Stimulated activated CD4-positive, alpha-beta T cell treated with anti-CD3 and anti-CD28 coated beads, Interleukin-15, amount 100 ng/mL, for 24 hours (primary cell): ENCODE measurements at places on chromosomes 11 and 22.

- DNase-seq: no peak
Observed at GRCh38 chr11:104997288-104997687, 25.7 kb downstream of the CASP5 start.

GRCh38 chr11:123671534-123671933 lies 17.1 kb upstream of the SCN3B start:
- DNase-seq: no peak

GRCh38 chr11:78662811-78663210 lies 88.1 kb upstream of the NARS2 start:
- no peak for DNase-seq

GRCh38 chr11:114705280-114706024 lies 27.1 kb downstream of the NXPE2 start:
- DNase-seq: no peak

DNA sequence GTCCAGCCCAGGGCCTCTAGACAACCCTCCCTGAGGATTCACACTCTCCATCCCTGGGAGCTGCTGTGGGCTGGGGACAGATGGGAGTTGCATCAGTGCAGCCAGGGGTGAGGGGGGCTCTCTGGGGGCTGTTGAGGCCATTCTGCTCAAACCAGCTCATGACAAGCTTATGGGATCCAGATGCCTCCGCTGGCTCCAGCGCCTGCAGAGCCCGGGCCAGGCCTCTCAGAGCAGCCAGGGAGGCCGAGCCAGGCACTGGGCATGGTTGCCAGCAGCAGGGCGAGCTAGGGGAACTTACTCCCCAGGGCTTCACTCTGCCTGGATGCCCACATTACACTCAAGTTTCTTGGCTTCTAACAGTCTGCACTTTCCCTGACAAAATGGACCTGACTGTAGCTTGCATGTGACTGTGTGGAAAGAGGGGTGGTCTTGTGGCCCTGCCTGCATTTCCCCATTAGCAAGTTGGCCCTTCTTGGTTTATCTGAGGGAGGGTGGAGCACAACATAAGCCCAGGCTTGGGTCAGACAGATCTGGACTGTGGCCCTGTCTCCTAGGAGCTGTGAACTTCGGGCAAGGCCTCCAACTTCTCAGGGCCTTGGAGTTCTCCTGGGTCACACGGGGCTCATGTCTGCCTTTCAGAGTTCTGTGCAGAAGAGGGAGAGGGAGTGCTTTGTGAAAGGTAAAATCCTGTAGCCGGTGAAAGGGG lies 34.5 kb upstream of the CYB5R3 start:
- no peak for DNase-seq

- DNase-seq: no peak
Observed at GRCh38 chr11:92222701-92223100, 1.9 kb upstream of the FAT3 start.

DNA sequence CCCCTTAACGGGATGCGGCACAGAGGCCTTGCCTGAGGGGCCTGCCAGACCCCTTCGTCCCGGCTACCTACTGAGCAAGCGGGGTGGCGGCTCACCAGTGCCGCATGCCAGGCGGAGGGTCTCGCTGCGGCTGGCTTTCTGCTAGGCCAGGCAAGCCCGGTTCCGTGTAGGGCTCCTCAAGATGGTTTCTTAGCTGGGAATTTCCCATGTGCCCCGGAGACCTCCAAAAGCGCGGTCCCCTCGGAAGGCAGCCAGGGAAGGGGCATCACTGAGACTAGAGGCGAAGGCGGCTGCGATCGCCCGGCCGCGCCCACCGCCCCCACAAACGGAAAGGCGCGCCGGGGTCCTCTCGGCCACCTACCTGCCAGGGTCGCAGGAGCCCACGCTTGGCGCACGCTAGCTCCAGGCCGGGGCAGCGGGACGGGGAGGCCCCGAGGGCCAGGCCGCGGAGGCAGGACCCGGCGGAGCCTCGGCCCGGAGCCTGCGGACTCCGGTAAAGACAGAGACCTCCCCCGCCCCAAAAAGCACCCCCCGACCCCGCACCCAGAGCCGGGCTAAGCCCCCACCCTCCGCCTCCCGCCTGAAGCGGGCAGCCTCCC lies 23.8 kb downstream of the MICAL3 start:
- DNase-seq: peak; percentile 37

DNA sequence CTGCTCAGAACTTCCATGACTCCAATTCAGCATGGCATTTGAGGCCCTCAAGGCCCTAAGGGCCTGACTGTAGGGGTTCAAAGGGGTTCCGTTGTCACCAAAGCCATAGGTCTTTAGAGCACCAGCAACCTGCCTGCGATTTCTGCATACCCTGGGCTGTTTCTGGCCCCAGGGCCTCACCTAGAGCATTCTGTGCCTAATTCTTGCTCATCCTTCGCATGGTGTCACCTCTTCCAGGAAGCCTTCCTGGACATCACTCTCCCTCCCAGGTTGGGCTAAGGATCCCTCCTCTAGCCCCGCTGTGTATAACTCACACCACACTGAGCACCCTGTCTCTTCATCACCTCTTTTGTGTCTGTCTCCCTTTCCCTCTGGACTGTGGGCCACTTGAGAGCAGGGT lies 194.3 kb downstream of the CEP164 start:
- DNase-seq: no peak

DNA sequence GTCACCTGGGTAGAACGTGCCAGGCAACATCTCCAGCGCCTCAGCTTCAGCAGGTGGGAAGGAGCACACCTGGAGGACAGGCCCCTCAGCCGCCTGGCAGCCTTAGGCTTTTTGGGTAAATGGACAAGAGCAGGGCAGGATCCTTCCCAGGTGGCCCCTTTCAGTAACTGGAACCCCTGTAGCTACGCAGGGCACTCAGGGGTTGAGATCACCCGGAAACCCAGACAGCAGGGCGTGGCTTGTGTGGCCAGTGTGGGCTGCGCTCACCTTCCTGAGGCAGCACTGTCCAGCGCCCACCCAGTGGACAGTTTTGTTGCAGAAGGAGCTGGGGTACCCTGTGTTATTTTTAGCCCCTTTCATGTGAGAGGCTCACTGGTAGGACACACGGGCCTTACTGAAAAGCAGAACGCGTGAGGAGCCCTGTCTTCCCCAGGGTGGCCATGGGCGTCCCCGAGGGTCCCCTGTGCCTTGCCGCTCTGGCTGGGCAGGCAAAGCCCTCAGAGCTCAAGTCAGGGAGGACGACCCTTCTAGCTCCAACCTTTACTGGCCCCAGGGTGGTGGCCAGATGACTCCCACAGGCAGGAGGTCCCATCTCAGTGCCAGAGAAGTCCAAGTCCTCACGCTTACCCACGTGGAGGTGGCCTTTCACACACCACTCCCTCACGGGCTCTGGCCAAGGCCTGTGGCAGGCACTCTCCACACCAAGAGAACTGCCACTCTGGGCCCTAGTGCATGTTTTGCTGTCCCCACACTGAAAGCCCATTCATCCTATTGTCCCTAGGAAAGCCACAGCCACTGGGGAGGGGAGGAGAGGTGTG lies 75.8 kb downstream of the CTTN start:
- no peak for DNase-seq

GRCh38 chr22:43956805-43957463 lies 1.7 kb downstream of the SAMM50 start:
- no peak for DNase-seq

DNA sequence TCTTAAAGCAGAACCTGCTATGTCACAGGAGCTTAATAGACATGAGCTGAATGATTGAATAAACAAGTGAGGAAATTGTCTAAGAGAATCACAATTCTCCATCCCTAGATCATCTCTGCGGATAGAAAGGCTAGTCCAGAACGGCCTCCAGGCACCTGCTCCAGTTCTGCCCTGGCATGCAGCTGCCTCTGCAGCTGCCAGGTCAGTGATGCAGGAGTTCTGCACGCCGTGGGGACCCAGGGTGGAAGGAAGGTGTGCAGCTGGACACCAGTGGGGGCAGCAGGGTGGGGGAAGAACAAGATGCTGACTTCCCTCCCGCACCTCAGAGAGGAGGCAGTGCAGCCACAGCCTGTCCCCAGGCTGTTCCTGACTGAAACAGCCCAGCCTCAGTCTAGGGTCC lies 192.1 kb upstream of the NCAM1 start:
- DNase-seq: no peak

- DNase-seq: peak; percentile 13
Observed at GRCh38 chr11:75233754-75234172, 6.8 kb upstream of the TPBGL start.

GRCh38 chr22:25765016-25765367 lies 23.0 kb downstream of the MYO18B start:
- DNase-seq: no peak

DNA sequence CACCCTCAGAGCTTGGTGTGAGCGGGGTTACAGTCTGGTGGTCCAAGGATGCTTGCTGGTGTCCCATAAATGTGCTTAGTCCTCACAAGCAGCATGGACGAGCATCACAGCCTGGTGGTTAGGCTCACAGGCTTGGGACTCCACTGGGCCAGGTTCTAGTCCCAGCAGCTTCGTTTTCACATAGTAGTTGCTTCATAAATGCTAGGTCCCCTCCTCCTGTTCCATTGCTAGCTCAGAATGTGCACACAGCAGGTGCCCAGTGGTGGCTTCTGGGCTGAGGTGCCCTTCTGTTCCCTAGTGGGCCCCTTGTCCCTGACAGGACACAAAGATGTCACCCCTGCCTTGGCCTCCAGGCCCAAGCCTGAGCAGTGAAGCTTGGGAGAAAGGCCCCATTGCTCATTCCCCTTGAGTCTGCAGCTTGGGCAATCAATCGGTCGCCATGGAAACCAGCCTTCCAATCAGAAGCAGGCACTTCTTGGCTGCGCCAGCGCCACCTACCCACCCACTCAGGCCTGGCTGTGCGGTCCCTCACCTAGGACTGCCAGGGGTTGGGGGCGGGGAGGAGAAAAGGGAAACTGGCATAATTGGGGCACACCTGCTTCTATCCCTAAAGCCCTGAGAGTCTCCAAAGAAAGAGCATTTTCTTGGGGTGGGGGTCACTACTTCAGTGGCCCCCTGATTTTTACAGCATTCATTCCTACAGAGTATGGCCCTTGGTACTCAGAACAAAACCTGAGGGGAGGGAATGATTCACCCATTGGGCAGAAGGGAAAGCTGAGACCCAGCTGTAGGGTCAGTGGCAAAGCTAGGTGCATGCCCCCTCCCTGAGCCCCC lies 48.1 kb downstream of the CYTH4 start:
- DNase-seq: peak; percentile 70

GRCh38 chr11:61787928-61788491 lies 4.4 kb downstream of the TMEM258 start:
- DNase-seq: no peak

DNA sequence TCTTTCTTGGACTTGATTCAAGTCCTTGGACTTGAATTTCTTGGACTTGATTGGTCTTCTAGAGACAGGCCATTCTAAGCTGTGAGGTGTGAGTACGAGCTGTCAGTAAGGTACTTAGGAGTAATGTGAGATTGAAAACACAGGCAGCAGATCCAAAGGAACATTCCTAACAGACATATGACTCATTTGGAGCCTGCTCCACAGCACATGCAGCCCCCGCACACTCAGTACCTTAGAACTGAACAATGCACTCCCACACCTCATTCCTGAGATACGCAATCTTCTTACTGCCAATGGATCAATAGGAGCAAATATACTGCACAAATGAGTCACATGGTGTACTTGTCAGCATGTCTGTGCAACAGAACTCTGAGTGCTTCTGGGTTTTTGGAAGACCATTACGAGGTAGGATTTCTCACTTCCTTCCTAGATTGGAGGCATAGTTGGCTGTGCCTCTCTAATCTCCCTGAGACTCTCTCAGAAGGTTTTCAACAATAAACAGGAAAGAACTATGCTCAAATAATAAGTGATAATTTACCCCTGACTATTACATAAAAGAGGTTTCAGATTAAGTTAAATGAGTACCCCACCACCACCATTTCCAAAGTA lies 243.1 kb downstream of the KCNA4 start:
- no peak for DNase-seq

DNA sequence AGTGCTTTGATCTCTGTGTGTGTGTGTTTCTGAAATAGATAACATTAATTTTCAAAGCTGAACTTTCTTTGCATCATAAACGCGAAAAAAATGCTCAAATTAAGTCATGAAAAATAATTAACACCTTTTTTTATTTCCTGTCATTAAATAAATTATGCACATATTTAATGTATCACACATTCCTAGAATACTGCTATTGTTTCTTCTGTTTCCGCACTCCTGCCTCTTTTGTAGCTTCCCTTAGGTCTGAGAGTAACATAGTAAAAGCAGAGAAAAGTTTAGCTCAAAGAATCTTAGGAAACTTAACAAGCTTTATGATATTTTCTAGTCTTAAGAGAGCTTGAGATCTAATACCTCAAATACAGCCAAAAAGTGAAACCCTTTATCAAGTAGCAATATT lies 504.2 kb downstream of the JRKL start:
- no peak for DNase-seq

- DNase-seq: no peak
Observed at GRCh38 chr11:121448431-121448941, 3.6 kb upstream of the SORL1 start.

- no peak for DNase-seq
Observed at GRCh38 chr11:64627371-64627770, 36.4 kb downstream of the SLC22A12 start.

DNA sequence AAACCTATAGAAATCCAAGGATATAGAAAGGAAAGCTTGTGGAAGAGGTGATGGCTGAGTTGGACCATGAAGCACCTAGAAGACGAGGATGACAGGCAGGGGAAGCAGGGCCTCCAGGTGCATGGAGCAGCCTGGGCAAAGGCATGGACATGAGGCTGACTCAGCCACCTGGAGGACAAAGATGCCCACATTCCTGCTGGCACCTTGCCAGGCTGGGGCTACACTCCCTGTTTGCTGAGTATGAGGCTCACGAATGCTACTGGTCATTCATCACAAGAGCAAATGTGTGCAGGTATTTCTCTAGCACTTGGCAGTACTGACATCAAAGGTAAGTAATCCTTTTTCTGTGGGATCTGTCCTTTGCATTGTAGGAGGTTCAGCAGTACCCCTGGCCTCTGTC lies 7.1 kb upstream of the SCGB2A1 start:
- no peak for DNase-seq

DNA sequence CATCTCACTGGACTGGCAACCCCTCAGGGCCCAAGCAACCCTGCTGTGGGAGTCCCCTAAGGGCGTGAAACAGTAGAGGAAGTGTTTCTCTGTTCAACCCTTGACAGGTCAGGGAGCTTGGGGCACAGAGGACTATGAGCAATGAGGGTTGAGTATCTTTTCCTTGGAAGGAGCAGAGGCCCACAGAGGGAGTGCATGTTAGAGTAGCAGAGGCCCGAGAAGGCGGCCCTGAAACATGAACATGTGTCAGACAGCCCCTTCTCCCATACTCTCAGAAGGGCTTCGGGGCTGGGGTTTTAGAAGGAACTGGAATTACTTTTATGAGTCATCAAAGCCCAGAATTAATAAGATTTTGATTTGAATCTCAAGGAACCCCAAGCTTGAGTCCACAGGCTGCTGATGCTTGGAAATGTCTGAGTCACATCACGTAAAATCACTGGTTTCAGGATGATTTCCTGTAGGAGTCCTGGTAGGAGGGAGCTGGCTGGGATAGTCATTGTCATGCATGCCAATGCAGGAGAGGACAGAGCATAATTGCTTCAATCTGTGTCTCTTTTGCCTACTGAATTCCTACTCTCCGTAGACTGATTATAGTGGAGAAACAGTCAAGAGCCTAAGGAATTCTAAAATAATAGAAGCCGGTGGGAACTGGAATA lies 22.6 kb downstream of the C11orf71 start:
- DNase-seq: no peak

GRCh38 chr11:104704888-104705287 lies 193.4 kb downstream of the CASP12 start:
- no peak for DNase-seq
